ENCODE measurements at places on chromosomes 1 and 21.

DNA sequence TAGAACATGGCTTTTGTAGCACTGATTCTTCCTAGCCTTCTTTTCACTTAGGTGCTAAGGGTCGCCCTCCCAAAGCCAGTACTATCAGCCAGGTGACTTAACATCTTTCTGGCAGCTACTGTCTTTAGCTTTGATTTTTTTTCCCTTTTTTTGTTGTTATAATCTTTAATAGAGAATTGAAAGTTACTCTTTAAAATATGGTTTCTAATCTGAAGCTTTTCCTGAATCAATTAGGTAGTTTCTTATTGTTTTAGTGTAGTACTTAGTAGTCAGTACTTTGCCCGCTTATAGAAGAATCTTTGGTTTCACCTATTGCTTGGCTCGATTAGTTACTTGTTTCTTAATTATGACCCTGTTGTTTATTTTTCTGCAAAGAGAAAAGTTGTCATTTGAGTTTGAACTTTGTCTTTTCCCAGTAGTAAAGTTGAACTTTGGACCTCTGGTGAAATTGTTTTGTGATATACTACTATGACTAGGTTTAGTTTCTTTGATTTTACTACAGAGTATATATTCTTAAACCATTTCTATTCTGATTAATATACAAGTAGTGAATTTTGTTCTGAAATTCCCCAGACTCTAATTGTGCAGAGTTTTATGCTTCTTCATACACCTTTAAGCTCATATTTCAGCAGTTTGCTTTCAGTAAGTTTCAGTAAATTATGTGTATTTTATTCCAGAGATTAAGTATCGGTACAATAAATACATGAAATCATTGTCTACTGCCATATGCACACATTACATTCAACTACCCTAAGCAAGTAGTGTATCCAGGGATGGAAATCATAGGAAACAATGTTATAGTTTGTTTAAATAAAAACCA, 3.9 kb downstream of the MAGI3 start:
- no peak for DNase-seq

GRCh38 chr1:234330843-234331215, 42.4 kb upstream of the COA6 start:
- DNase-seq, result no peak

DNA sequence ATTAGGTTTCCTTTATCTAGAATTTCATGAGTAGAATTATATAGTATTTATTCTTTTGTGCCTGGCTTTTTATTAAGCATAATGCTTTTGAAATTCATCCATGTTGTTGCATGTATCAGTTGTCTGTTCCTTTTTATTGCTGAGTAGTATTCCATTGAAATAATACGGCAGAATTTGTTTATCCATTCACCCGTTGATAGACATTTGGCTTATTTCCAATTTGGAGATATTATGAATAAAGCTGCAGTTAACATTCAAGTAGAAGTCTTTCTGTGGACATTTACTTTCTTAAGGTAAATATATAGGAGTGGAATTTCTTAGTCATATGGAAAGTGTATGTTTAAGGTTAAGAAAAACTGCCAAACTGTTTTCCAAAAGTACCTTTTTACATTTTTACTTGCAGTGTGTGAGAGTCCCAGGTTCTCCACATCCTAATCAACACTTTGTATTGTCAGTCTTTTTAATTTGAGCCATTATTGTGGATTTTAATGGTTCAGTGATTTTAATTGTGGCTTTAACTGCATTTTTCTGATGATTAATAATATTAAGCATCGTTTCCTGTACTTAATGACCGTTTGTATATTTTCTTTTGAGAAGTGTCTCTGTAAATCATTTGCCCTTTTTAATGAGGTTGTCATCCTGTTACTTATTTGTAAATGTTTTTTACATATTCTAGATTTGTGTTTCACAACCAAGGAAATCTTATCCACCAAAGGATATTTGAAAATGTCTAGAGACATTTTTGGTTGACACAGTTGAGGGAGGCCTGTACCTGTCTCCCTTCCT, 22.7 kb downstream of the KCTD3 start:
- no peak for DNase-seq

- no peak for DNase-seq
These were observed 20.2 kb downstream of the DESI2 start for GRCh38 chr1:244672946-244673682.

DNA sequence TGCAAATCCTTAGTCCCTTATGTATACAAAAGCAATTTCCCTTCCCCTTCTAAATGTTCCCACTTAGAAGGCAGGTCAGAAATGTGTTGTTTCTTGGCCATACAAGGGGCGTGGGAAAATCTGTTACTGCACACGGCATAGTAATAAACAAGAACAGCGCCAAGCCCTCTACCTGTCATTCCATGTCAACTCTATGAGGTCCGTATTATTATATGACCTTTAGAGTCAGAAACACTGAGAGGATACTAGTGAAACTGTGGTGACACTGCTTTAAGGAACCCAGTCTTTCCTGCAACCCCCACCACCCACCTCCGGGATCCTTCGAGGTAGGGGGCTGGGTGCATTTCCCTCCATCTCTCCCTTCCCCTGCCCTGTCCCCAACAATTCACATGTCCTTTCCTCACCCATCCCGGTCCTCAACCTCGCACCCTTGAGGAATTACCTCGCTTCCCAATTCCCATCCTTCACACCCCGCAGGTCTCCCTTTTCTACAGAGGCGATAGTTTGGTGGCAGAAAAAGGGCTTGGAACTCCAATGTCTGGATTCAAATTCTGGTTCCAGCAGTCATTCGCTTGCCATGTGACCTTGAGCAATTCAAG, 647 bp downstream of the SDHB start:
- DNase-seq, result no peak

GRCh38 chr1:235892202-235892601, 25.5 kb upstream of the LYST start:
- no peak for DNase-seq

GRCh38 chr1:91582431-91582921, 81.8 kb downstream of the CDC7 start:
- no peak for DNase-seq

GRCh38 chr1:15382601-15383518, 26.8 kb upstream of the EFHD2 start:
- no peak for DNase-seq

GRCh38 chr1:172184506-172185191, 235.8 kb upstream of the C1orf105 start:
- DNase-seq, result no peak

DNA sequence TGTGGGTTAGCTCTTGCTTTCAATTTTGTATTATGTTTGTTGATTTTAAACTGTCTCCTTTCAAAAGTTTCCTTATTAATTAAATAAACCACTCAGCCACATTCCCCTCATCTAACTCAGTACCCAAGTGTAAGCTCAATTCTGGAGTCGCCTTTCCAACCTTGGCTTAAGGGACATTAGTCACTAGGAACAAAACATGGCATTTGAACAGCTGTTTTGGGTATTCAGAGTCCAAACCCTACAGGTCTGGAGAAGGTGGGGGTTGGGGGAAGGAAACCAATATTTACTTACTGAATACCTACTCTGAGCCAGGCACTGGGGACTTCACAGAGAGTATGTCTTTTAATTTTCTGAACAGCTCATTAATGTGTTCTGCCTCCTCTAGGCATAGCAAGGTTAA, 117.2 kb upstream of the JUN start:
- no peak for DNase-seq

- no peak for DNase-seq
These were observed 8.4 kb downstream of the SNX27 start for GRCh38 chr1:151620286-151620685.

GRCh38 chr1:8711873-8712412, 105.5 kb downstream of the RERE start:
- DNase-seq, result no peak

GRCh38 chr1:91635763-91636162, 135.1 kb downstream of the CDC7 start:
- no peak for DNase-seq

DNA sequence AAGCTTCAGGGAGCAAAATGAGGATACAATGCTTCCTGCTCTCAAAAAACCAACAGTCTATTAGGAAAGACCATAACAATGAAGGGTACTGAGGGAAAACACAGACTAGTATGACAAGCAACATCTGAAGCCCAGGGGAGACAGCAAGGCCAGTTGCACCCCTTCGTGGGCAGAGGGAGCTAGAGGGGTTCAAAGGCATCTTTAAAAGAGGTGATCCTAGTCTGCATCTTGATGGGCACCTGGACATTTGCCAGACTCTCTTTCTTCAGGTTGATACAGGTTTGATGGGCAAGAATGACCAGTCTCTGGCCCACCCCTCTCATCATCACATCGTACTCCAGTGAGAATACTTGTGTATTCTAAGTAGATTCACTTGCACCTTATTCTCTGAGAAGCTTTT, 177.7 kb downstream of the VAV3 start:
- no peak for DNase-seq

DNA sequence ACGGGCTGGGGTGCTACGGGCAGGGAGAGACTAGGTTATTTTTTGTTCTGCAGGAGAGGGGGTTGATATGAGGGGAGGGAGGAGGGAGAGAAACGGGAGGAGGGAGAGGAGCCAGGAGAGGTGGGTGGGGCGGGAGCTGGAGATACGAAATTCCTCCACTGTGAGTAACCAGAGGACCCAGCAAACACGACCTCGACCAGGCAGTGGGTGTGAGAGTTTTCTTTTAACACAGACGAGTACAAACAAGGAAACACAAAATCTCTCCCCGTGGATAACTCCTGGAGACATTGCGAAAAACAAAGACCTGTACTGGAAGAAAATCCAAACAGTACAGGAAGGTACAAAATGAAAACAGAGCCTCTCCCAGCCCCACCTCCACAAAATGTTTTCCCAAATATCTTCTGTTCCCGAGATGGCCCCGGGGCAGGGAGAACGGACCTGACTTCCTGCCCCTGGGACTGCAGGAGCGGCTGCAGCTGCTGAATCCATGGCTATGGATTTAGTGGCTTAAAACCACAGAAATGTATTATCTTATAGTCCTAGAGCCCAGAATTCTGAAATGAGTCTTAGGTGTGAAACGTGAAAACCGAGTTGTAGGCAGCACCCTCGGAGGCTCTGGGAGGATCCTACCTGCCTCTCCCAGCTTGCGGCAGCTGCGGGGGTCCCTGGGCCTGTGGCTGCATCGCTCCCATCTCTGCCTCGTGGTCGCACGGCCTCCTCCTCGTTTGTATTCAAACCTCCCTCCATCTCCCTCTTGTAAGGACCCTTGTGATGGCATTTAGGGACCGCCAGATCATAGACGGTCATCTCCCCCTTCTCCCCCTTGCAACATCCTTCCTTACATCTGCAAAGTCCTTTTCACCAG, 82.2 kb downstream of the RIPK4 start:
- DNase-seq, result no peak

DNA sequence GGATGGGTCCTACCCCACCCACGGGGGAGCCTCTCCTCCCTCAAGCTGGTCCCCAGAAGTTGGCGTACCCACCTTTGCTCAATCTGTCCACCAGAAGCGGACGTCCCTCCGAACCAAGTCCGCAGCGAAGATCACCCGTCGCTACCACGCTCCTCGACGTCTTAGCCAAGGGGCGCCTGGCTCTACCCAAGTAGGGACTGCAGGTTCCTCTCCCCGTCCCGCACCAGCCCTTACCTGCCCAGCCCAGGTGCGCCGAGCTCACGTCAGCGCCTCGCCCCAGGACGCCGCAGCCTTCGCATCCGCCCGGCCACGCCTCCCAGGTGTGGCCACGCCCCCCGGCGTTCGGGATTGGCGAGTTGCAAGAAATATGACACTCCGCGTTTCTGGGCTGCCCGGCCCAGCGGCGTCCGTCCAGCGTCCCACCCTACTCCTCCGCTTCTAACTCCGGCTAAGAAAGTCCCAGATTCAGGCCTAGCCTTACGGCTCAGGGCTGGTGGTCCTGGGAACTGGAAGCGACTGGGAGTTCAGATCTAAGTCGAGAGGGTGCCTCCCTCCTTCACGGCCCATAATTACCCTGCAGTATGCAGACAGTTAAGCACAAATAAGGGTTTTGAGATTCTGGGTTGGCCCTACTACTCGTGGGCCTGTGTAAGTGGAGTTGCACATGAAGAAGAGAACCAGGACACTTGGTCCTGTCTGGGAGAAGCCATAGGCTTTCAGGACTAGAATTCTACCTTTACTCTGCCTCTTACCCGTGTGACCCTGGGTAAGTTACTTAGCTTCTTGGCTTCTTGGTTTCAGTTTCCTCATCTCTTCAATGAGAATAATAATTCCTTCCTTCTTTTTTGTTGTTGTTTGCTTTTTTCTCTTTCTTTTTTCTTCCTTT, at the start of gene IRF6:
Gene IRF6, minus strand, starts transcription at position 268 of the 886 bp plus-strand sequence. CDS start 4,729 bp downstream, outside the sequence.
- DNase-seq, result peak; percentile 36

DNA sequence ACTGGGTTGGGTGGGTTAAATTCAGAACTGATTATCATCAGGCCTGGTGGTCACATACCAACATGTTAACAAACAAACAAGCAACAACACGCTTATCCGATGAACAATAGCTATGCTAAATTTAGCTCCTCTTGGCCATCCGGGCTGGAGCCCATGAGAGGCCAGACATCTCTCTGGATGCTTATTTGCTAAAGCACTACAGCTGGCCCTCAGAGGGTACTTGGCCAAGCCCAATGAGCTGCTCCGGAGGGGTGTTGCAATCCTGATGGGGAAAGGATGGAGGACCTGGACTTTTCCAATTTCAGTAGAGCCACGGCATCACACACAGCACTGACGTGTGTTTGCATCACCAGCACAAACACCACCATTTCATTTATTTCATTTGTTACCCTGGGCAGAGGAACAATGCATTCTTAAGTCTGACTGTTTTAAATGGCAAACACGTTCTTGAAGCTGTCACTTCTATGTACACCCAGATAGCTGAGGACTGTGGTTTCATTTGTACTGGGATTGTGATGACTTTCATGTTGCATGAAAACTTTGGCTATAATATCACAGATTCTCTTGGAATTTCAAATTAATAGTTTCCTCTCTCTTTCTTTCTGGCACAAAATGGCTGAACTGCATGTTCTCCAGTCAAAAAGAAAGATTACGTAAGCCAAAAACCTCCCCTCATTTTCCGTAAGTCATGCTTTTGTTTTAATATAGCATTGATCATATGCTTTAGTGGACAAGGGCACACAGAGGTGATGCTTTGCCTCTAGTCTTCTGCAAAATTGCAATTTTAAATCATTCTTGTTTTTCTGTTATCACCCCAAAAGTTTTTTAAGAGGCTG, 359.8 kb upstream of the KAZN start:
- DNase-seq, result no peak

DNA sequence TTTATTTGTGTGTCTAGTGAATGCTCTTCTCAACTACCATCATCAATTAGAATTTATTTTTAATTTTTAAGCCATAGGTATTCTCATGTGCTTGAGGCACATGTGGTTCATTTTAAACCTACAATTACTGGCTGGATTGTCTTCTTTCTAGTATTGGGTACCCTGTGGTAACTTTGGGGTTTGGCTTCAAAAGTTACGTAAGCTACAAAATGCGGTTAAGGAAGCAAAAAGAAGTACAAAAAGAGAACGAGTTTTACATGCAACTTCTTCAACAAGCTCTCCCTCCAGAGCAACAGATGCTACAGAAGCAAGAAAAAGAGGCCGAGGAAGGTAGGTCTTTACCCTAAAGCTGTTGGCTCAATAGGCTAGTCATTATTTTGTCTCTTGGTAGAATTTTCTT, 25.8 kb downstream of the MACO1 start:
- DNase-seq, result no peak

DNA sequence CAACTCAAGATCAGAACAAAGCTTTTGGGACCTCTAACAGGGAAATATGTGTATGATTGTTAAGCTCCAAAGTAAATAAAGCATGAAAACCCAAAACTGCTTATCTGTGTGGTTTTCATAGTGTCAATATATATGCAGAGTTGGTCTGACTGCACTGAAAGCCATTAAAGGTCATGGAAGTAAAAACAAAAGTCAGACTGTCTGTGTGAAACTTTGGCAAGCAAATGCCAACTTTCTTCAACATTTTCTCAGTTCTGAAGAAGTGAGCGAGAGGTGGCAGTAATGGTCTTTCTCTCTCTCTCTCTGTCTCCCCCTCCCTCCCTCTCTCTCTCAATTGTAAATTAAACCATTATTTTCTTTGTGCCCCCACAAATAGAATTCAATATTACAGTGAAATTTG, 100.1 kb upstream of the S1PR1 start:
- DNase-seq, result no peak
